ENCODE measurements at places on chromosomes 7 and 10.
A peak's percentile ranks its signal among the peaks of the same experiment; 100 is the strongest.

DNA sequence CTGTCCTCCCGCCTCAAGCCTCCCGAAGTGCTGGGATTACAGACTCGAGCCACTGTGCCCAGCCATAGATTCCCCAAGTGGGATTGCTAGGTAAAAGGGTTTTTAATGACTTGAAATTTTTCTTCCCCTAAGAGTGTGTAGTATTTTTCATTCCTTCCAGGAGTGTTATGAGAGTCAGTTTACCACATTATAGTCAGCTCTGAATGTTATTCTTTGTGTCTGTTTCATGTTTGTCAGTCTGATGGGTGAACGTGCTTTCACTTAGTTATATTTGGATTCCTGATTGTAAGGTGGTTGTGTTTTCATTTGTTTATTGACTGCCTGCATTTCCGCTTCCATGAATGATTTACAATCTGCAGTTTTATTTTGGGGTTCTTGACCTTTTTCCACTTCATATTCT is 6.3 kb downstream of the ZNF212 start:
- DNase-seq = no peak

- no peak for DNase-seq
Measured at GRCh38 chr10:4208499-4208898, 423.5 kb upstream of the KLF6 start.

- peak; percentile 63 for DNase-seq
Measured at GRCh38 chr7:2411815-2412586, 8.6 kb downstream of the CHST12 start.

- DNase-seq = no peak
Measured at GRCh38 chr7:33932221-33932620, 26.9 kb downstream of the BMPER start.

- DNase-seq = peak; percentile 58
Measured at GRCh38 chr10:90276894-90277475, 575.6 kb downstream of the KIF20B start.

GRCh38 chr7:42677751-42678699 is 233.8 kb downstream of the C7orf25 start:
- peak; percentile 85 for DNase-seq

- no peak for DNase-seq
Measured at GRCh38 chr10:123140983-123141390, 5.2 kb downstream of the HMX3 start.

DNA sequence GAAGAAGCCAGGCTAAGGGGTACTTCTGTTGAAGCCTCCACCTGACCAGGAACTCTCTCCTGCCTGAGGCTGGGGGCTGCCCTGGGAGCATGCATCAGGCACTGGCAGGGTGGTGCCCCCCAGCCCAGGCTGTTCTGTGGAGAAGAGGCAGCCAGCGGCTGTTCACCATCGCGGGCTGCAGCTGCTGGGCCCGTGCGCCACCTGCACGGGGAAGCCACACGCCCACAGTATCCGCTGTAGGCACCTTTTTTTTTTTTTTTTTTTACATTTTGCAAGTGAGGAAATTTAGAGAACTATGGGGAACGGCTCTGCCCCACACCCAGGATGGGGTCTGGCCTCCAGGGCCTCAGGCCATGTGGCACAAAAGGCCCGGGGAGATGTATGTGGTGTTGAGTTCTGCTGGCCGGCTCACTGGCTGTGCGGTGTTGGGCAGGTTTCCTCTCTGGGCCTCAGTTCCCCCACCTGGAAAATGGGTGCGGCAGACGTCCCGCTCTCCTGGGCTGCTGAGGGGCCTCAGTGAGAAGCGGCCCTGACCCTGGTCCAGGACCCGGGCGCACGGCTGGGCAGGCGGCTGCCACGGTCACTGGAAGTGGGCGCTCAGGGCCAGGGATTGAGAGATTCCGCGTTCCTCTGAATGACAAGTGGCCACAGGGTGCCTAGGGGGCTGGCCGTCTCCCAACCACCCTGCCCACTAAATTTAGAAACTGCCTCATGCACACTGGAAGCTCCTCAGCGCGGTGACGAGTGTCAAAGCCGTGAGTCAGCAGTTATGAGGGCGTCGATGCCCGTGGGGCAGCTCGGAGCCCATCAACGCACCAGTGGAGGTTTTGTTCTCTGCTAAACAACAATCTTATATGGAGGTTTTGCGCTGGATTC is 8.8 kb upstream of the INTS1 start:
- DNase-seq = peak; percentile 54

GRCh38 chr10:13233358-13233757 is 816 bp downstream of the UCMA start:
- no peak for DNase-seq

- DNase-seq = no peak
Measured at GRCh38 chr7:4201566-4201965, 480.5 kb upstream of the FOXK1 start.

- peak; percentile 83 for DNase-seq
Measured at GRCh38 chr10:126387041-126387921, 996 bp downstream of the ADAM12 start.

DNA sequence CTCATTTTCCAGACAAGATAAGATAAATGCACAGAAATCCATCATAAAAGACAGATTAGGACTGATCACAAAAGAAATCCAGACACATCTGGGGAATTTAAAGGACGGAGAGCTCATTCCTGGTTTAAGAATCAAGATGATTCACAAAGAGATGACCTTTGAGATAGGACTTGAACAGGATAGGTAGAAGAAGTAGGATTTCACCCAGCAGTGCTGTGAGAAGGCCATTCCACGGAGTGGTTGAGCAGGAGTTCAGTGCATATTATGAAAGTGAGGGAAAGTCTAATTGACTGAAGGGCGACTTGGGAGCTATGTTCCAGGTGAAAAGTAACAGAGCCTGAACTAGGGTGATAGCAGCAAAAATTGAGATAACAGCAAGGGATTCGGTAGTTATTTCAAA is 73.7 kb downstream of the GAD2 start:
- no peak for DNase-seq

GRCh38 chr7:139704308-139704879 is 73.4 kb downstream of the HIPK2 start:
- no peak for DNase-seq

GRCh38 chr7:155230169-155230593 is 67.5 kb upstream of the INSIG1 start:
- peak; percentile 87 for DNase-seq

DNA sequence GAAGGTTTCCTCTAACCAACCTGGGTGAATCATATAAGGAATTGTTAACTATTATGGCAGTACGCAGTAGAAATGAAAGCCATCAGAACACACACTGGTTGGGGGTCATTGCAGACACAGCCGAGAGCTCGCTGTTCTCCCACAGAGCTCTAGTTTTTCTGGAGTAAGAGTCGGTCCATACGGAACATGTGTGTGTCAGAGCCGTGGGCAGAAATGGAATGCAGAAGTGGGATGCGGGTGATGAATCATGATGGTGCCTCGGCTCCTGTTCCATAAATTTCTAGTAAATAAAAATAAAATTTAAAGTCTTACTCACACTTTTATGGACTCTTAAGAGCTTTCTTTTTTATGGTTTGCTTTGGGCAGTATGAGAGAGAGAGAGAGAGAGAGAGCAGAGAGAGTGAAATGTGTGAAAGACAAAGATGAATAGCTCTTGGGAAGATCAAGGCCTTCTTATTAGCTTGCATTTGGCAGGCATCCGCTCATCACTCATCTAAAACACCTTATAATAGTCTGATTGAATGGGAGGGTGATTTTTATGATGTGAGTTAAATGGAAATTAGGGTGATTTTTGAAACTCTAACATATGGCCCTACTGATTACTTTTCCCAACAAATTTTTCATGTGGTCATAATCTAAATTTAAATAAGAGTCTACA is 98.8 kb upstream of the PFKP start:
- peak; percentile 31 for DNase-seq

DNA sequence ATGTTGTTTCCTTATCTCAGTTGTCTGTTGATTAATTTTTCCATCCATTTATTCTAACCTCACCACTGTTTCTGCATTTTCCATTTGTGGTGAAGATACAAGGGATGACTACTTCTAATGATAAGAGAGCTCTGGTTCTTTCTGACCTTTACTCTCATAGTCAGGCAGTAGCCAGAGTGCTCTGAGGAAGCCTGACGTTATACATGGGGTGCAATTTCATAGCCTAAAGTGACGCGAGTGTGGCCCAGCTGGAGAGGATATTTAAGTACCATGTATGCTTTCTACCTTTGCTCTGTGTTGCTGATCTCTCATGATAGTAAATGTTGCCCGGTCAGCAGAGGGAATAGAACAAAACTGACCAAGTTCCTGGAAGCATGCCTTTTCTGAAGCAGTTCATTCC is 33.9 kb upstream of the CYCS start:
- DNase-seq = no peak

DNA sequence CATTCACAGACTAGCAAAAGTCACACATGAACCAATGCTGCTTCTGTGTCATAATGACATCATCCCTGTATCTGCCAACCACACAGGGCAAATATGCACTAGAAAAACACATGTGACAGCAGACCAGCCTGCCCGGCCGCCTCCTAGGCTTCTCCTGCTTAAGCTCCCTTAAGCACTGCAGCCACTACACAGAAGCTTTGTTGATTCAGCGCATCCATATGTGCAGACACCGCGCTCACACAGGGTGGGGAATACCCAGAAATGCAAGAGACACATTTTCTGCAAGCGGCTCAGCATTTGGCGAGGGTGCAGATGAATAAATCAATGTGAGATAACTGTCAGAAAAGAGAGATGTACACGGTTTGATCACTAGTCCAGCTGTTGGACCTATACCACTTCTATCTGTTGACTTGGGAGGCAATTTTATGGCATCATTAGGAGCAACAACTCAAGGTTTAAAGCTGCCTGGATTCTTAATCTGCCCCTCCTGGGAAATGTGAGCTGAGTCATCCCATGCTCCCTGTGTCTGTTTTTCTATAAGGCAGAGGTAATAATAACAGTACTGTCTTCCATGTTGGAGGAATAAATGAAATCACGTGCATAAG is 33.4 kb downstream of the CPXM2 start:
- DNase-seq = no peak

DNA sequence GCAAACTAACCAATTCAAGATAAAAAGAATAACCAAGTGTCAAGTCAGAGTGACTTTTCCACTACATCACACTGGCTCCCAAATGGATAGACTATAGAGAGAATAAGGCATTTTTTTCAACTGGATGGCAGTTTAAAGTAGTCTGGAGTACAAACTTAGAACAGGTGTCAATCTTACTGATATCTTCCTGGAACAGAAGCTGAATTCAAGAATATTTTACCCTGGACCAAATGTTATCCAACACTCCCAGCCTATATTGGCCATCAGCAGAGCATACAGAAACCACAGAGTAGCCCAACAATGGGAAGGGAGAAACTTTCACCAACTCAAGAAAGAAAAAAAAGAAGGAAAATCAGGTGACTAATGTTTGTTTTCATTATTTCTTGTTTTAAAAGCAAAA is 11.5 kb downstream of the IDE start:
- no peak for DNase-seq

GRCh38 chr10:118543714-118544400 is 51.6 kb downstream of the PRLHR start:
- peak; percentile 51 for DNase-seq

- no peak for DNase-seq
Measured at GRCh38 chr10:17708821-17709220, 43.2 kb upstream of the TMEM236 start.

DNA sequence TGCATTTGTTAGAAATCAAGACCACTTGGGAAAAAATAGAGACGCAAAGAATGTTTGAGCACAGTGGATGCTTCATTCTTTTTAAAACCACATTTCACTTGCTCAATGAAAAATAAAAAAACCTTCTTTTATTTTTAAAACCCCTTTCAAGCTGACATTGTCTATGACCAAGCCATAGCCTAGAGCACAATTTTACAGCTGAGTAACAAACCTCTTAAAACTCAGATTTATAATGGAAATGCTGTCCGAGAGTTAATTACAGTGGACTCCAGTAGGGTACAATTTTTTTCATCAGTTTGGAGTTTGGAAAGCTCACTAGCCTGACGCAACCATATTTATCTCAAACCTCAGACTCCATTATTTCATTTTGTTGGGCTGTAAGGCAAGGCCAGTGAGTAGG is 116.3 kb downstream of the RNLS start:
- no peak for DNase-seq

- DNase-seq = peak; percentile 48
Measured at GRCh38 chr7:128963327-128963757, 25.6 kb downstream of the IRF5 start.

GRCh38 chr7:88465600-88465999 is 158.9 kb upstream of the STEAP4 start:
- DNase-seq = no peak

- DNase-seq = peak; percentile 3
Measured at GRCh38 chr10:62866451-62866850, 50.3 kb upstream of the EGR2 start.

- DNase-seq = no peak
Measured at GRCh38 chr7:102926783-102927140, 14.0 kb downstream of the LRRC17 start.

GRCh38 chr10:125592897-125593296 is 90.1 kb downstream of the TEX36 start:
- DNase-seq = no peak

DNA sequence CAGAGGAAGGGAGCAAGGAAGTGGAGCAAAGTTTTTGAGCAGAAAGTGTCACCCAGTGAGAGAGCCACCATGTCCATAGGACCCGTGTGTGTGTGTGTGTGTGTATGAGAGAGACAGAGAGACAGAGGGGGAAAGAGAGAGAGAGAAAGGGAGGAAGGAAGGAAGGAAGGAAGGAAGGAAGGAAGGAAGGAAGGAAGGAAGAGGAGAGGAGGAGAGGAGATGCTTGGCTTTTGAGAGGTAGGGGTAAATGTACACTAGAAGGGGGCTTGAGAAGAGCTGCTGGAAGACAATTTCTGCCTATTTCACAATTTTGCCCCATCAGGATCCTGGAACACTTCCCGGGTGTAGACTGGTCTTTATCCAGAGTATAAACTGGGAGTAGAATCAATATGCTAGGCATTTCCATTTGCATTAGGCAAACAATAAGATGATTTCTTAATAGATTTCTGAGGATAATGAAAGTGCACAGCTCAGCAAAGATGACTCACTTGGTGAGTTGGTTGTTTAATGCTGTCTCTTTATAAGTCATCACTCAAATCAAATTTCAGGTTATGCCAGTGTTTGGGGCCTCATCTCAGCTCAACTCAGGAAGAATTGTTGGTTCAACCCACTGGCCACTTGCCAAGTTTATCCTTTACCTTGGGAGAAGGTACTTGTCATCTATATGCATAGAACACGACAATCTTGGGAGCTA is 70.0 kb upstream of the FAM13C start:
- peak; percentile 15 for DNase-seq

- no peak for DNase-seq
Measured at GRCh38 chr7:55965805-55966421, 1.5 kb downstream of the NIPSNAP2 start.

- no peak for DNase-seq
Measured at GRCh38 chr7:110621289-110621688, 469.6 kb upstream of the LRRN3 start.

GRCh38 chr7:74405899-74406512 is 47.7 kb upstream of the GTF2IRD1 start:
- no peak for DNase-seq

GRCh38 chr10:103078309-103078615 is 114.8 kb downstream of the NT5C2 start:
- DNase-seq = no peak

- DNase-seq = no peak
Measured at GRCh38 chr10:17077346-17077781, 52.2 kb downstream of the CUBN start.

GRCh38 chr7:577278-577665 is 57.6 kb upstream of the PDGFA start:
- DNase-seq = no peak

- DNase-seq = peak; percentile 44
Measured at GRCh38 chr10:11546581-11546980, 64.9 kb downstream of the USP6NL start.
